NCI-H187 treated with DMSO at 0.1 percent for 48 hours (cell line): ENCODE measurements at places on chromosomes 5 and 9.

DNA sequence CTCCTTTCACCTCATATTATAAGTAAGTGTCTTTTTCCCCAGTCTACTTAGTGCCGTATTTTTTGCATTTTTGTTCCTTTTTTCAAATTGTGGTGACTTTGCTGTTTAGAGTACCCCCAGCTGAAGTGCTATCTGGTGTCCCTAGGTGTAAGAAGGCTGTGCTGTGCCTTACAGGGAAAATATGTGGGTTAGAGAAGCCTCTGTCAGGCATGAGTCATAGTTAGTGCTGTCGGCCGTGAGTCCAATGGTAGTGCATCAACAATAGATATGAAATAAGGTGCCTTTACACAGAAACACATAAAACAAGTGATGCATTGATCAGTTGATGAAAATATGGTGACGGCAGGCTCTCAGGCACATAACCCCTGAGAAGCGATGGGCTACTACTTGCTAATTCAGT, 20.1 kb downstream of the SYK start:
- no peak for DNase-seq

GRCh38 chr5:77151501-77151900, 59.0 kb upstream of the PDE8B start:
- DNase-seq = no peak

GRCh38 chr9:92686954-92687353, 17.0 kb upstream of the IPPK start:
- no peak for DNase-seq

GRCh38 chr5:11050596-11051304, 289.7 kb upstream of the DAP start:
- DNase-seq = no peak

DNA sequence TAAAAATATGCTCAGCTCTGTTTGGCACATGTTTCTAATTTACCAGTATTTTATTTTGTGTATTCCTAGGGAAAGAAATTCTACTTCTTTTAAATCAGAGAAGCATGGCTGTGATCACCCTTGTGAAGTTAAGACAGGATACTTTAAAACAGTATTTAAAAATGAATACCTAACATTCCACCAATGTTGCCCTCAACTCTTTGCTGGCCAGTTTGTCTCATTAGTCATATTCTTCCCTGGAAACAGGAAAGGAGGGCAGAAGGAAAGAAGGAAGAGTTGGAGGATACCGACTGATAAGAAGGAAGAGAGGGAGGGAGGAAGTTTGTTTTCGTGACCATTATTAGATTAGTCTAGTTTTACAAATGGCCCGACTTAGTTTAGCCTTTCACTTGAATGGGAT, 137.4 kb downstream of the PLK2 start:
- no peak for DNase-seq

DNA sequence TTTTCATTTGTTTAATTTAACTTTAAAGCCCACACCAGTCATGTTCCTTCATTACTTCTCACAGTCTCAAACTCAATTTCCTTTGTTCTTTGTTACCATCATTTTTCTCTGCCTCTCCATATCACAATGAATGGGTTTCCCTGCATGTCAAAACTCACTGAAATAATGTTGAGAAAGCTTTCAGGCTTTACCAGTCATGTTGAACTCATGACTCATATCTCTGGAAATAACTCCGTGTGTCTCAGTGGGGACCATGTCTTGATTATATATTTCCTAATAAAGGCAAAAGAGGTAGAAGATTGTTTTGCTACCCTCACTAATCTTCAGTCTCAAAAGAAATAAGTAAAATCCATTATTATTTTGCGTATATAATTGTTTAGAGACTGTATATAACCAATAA, 231.2 kb downstream of the CHSY3 start:
- no peak for DNase-seq

DNA sequence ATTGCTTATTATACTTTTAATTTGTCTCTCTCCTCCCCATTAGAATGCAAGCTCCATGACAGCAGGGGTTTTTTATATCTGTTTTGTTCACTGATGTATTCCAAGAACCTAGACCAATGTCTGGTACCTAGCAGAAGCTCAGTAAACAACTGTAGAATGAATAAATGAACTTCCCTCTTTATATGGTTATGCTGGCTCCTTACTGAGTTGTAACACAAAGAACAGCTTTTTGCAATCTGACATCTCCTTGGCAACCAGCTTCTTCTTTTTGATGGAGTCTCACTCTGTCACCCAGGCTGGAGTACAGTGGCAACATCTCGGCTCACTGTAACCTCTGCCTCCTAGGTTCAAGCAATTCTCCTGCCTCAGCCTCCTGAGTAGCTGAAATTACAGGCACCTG, 13.6 kb downstream of the TRMO start:
- DNase-seq = no peak

DNA sequence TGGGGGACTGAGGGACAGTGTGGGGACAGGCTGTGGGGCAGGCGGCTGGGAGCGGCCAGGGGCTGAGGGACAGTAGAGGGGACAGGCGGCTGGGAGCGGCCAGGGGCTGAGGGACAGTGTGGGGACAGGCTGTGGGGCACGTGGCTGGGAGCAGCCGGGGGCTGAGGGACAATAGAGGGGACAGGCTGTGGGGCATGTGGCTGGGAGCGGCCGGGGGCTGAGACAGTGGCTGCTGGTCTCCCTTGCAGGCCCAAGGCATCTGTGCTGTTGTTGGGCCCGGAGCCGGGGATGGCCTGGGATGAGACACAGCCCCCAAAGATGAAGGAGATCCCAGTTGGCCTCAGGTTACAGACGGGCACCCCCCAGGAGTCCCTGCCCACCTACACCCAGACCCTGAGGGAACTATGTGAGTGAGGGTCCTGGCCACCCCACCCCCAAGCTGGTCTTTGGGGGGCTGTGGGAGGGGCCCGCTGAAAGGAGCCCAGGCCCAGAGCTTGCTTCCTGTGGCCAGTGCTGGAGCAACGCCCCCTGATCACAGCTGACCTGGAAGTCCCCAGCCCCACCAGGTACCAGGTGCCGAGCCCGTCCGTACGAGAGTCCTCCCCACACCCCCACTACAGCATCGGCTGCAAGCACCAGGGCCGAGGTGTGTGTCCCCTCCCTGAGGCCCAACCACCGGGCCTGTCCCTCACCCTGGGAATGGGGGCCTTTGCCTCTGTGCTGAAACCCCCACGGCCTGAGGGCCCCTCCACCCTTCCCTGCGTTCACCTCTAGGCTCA, 593 bp downstream of the STPG3 start:
- no peak for DNase-seq

- DNase-seq = no peak
Measured at GRCh38 chr9:86521322-86521721, 167.1 kb upstream of the TUT7 start.

DNA sequence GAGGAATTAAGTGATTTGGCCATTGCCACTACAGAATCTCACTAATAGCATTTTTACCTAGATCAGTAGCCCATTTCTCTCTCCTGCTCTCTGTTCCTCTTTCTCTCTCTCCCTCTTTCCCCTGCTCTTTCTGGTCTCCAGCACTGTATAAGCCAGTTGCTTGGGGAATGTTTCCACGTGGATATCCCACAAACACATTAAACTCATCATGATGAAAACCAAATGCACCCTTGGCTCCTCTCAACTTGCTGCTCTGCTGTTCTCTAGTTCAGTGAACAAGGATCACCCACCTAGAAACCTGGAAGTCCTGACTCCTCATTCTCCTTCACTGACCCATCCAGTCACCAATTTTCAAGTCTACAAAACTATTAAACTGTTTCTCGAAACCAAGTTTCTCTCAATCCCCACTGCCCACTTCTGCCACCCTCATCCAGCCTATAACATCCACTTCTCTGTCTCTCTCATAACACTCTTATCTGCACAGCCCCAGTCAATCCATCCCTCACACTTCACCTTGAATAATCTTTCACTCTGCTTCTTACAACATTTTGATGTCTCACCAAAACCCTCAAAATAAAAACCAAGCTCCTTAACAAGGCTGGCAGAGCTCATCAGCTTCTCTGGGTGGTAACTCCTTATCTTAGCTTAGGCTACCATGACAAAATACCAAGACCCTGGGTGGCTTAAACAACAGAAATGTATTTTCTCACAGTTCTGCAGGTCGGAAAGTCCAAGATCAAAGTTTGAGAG, 79.3 kb downstream of the ARL15 start:
- no peak for DNase-seq

DNA sequence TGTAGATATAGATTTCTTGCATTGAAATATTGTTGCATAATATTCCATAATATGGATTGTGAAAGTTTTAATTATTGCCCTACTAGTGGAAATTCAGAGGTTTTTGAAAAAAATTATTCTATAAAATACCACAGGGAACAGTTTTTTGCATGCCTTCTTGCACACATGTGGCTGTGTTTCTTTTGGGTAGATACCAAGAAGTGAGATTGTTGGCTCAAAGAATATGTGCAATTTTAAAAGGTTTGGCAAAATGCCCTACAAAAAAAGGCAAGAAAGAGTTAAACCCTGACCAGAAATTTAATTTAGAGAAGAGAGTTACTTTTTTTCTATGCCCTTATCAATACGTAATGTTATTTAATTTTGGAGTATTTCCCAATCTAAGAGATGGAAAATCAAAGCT, 270.8 kb upstream of the DAPK1 start:
- DNase-seq = no peak

DNA sequence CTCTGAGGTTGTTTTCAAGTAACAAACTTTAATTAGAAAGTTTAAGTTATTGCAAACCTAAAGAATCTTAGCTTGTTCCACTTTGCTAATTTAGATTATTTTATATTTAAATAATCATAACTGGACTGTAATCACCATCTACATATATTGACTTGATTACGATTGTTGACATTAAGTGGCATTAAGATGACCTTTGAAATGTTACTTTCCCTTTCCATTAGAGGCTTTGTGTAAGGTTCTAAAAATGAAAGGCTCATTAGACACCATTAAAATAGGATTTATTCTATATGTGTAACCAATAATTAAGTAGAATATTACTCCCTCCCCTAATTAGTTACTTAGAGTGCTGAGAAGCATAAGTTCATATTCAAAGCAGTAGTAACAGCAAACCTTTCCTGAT, 358.1 kb downstream of the GLIS3 start:
- no peak for DNase-seq

- no peak for DNase-seq
Measured at GRCh38 chr5:56900858-56901578, 8.4 kb upstream of the SETD9 start.

GRCh38 chr9:122239722-122240121, 11.0 kb upstream of the LHX6 start:
- no peak for DNase-seq

- DNase-seq = peak; percentile 1
Measured at GRCh38 chr5:65213921-65214525, 267.7 kb downstream of the ADAMTS6 start.

DNA sequence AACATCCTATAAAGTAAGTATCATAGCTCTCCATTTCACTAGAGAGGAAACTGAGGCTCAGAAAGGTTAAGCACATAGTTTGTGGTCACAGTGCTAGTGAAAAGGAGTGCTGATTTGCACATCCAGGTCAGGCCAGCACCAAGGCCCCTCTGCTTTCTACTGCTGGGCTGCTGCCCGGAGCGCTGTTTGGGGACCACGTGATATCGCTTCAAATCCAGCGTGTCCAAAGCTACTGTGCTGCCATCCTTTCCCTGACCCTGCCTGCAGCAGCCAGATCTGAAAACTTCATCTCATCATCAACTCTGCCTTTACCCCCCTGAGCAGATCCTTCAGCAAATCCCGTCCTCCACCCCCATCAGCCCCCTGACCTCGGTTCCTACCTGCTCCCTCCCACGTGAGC, 40.7 kb upstream of the AKNA start:
- no peak for DNase-seq

DNA sequence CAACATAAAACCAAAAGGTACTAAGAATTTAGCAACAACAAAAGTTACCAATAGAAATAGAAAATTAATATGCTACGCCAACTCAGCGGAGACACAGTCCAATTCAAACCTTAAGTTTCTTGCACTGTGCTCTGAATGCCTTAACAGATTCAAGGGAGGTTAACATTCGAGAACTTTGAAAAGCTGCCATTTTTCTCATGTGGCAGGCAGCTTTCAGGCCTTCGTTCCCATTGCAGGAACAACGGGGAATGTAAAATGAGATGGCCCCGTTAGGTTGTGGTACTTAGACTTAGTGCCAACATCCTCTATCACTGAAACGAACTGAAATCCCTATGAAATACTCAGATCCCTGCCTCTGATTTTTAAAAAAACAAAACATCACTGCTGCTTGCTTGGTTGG, 22.4 kb downstream of the FNBP1 start:
- no peak for DNase-seq

- no peak for DNase-seq
Measured at GRCh38 chr5:172110921-172111851, 76.8 kb downstream of the STK10 start.

DNA sequence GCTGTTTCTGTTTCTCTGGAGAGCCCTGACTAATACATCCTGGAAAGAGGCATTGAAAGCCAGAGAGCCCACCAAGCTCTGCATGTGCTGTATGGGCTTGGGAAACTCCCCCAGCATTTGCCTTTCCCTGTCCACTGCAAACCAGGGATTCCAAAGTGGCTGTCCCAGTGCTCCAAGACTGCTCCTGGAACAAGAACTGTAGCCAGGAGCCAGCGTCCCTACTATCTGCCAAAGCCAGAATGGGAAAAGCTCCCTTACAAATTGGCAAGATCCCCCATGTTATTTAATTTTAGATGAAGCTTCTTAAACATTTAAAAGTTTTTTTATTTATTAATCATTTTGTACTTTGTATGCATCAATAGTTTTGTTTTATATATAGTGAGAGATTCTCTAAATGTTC, 263.2 kb downstream of the GABRB2 start:
- no peak for DNase-seq

GRCh38 chr5:761059-761771, 23.3 kb downstream of the ZDHHC11B start:
- DNase-seq = no peak

GRCh38 chr9:136295542-136296433, 8.1 kb downstream of the CCDC187 start:
- no peak for DNase-seq

DNA sequence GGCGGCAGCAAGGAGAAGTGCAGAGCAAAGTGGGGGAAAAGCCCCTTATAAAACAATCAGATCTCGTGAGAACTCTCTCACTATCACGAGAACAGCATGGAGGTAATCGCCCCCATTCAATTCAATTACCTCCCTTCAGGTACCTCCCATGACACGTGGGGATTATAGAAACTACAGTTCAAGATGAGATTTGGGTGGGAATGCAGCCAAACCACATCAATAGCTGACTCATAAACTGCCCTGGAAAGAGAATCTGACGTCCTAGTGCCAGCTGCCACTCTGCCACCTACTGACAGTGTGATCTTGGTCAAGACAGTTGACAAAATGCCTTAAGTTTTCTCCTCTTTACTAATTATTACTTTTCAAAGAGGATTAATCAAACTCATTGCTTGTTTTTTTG, 128.3 kb downstream of the GPBP1 start:
- no peak for DNase-seq

DNA sequence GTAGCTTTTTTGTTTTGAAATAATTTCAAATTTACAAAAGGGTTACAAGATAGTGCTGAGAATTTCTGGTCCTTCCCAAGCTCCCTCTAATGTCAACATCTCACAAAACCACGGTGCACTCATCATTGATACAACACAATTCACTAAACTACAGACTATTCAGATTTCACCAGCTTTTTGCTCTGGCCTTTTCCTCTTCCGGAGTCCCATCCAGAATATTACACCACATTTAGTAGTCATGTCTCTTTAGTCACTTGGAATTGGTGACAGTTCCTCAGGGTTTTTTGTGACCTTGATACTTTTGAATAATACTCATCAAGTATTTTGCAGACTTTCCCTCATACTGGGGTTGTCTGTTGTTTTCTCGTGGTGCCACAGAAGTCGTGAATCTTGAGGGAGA, 484.0 kb downstream of the GADD45G start:
- DNase-seq = no peak

GRCh38 chr5:93151121-93151520, 429.9 kb downstream of the NR2F1-AS1 start:
- no peak for DNase-seq

GRCh38 chr5:10689391-10690081, 71.5 kb downstream of the DAP start:
- DNase-seq = no peak
